Calu3 (cell line): ENCODE measurements at places on chromosomes 5 and 9.

DNA sequence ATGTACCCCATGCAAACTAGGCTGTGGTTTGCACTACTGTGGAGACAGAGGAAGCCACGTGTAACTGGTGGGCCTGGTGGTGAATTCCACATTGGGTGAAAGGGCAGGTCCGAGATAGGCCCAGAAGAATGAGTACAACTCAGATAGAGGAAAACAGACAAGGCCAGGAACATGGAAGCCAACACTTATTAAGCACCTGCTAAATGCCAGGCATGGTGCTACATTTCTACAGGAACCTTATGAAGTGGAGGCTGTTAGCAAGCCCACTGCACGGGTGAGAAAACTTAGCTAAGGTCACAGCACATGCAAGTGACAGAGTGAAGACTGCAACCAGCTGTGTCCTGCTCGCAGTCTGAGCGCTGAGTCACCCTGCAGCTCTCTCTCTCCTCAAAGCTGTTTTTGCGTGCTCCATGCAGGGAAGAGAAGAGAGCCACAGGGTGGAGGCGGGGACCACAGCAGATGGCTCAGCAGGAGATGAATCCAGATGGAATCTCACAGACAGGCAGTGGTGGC is 65.5 kb upstream of the SPTLC1 start:
- no peak for DNase-seq

DNA sequence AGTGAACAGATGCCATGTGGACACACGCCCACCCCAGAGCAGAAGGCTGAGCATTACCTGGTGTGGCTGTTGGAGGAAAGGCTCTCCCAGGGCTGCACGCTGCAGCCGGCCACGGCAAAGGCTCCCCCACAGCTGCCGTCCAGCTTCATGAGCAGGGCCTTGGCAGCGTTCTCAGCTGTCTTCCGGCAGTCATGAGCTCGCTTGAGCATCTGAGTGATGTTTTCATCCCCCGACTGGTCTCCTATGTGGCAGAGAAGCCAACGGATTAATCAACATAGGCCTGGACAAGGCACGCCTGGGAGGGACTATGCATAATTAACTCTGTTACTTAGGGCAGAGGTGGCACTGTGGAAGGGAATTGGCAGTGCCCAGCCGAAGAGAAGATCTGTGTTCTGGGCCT is 87.3 kb downstream of the DCP2 start:
- DNase-seq = no peak

- no peak for DNase-seq
Observed at GRCh38 chr5:7875151-7875550, 6.2 kb downstream of the MTRR start.

DNA sequence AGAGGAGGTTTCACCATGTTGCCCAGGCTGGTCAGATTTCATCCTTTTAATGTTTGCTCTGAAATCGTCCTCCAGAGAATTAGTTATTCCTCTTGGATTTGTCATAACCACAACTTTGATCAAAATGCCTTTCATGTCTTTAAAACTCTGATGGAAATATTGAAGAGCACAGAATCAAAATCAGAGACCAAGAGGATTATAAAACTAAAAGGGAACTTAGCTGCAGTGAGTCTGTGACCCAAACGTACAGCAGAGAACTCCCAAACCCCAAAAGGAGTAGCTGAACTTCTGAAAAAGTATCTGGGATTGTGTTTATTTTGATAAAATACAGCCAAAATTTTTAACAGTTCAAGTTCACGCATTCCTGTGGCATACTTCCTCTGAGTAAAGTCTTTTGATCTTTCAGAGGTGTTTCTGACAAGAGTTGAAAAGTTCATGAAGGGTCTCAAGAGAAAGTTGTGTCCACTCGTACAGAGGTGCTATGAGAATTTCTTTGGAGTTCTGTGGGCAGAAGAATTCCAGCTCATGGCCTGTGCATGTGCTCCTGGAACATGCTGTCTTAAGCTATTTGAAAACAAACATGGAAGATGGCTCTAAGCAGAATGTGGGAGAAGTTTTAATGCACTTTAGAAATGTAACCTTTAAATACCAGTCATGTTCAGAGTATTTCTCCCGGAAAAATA is 124.0 kb downstream of the ESM1 start:
- DNase-seq = no peak
